T1000 (cell line): ENCODE measurements at places on chromosomes 1 and 21.
A peak's percentile ranks its signal among the peaks of the same experiment; 100 is the strongest.

GRCh38 chr1:174191349-174191862, 32.1 kb downstream of the RABGAP1L start:
- peak; percentile 22 for DNase-seq

GRCh38 chr1:51843948-51844347, 34.6 kb downstream of the NRDC start:
- no peak for DNase-seq

GRCh38 chr1:205127646-205128045, 5.9 kb upstream of the RBBP5 start:
- DNase-seq, result no peak

- DNase-seq, result peak; percentile 53
These were observed 797 bp downstream of the CC2D1B start for GRCh38 chr1:52365071-52365745.

DNA sequence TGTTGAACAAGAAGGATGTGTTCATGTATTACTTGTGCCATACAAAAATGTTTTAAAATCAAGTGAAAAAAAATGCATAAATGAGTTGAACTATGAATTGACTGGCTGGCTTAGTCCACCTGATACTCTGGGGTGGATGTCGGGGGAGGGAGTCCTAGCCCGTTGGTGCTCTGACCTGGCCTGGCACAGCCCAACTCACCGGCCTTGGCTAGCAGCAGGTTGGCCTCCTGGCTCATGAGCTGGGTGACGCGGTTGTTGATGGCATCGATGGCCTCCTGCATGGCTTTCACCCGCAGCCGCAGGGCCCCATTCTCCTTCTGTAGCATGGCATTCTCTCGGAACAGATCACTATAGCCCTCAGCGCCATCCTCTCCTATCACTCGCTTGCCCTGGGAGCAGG, 21.6 kb downstream of the KIF21B start:
- no peak for DNase-seq

GRCh38 chr1:214966346-214966745, 116.2 kb upstream of the KCNK2 start:
- DNase-seq, result no peak

DNA sequence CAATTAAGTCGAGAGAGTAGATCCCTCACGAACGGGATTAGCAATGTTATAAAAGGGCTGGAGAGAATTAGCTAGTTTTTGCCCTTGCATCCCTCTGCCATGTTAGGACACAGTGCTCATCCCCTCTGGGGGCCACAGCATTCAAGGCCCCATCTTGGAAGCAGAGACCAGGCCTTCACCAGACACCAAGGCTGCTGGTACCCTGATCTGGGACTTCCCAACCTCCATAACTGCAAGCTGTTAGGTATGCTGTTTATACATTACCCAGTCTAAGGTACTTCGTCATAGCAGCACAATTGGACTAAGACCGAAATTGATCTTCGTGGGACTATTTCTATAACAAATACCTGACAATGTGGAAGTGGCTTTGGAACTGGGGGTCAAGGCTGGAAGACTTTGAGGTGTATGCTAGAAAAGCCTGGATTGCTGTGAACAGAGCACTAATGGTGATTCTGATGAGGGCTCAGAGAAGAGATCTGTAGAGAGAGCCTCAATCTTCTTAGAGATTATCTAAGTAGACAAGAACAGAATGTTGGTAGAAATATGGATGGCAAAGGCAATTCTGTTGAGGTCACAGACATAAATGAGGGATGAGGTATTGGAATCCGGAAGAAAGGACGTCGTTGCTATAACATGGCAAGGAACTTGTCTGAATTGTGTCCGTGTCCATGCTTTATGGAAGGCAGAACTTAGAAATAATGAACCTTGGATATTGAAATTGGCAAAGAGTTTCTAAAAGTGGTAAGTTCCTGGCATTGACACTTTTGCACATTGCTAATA, 83.8 kb upstream of the KIF26B start:
- no peak for DNase-seq

- DNase-seq, result no peak
These were observed 595 bp downstream of the AK2 start for GRCh38 chr1:33036051-33036525.

GRCh38 chr1:151377150-151377884, 4.8 kb upstream of the SELENBP1 start:
- no peak for DNase-seq
